ENCODE measurements at places on chromosomes 11 and 22.
A peak's percentile ranks its signal among the peaks of the same experiment; 100 is the strongest.

- no peak for DNase-seq
Measured at GRCh38 chr11:93477684-93478234, 65.4 kb downstream of the SMCO4 start.

- DNase-seq = peak; percentile 15
Measured at GRCh38 chr11:66883016-66883965, 26.4 kb downstream of the LRFN4 start.

GRCh38 chr11:19970944-19971343 is 189.3 kb downstream of the DBX1 start:
- DNase-seq = no peak

DNA sequence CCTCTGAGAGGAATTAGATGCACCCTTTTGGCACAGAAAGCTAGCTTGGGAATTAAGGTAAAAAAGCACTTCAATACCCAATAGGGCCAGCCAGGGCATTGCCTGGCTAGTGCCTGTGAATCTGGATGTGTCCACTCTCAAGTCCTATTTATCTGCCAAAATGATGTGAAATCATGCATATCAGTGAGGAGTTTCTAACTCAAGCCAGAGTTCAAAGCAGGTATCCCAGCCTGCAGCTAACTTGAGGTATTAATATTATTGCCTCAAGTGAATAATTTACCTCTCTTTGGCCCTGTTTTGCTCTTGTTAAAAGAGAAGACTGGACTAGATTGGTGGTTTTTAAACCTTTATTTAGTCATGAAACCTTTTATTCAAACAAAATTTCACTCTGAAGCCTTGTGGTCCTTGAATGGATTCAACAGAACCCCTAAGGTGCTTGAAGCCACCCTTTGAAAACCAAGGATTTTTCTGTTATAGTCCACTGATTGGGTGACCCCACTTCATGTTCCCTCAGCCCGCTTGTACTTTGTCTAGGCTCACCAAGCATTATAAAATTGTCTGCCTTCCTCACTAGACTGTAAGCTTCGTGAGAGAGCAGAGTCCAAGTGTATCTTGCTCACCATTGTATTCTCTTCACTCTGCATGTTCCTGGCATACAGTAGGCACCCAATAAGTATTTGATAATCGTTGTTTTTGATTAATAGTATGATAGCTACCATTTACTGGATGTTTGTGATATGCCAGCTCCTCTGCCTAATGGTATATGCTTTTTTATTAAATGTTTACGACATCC is 4.5 kb downstream of the RNF121 start:
- DNase-seq = no peak

- no peak for DNase-seq
Measured at GRCh38 chr11:131483453-131483852, 113.0 kb downstream of the NTM start.

DNA sequence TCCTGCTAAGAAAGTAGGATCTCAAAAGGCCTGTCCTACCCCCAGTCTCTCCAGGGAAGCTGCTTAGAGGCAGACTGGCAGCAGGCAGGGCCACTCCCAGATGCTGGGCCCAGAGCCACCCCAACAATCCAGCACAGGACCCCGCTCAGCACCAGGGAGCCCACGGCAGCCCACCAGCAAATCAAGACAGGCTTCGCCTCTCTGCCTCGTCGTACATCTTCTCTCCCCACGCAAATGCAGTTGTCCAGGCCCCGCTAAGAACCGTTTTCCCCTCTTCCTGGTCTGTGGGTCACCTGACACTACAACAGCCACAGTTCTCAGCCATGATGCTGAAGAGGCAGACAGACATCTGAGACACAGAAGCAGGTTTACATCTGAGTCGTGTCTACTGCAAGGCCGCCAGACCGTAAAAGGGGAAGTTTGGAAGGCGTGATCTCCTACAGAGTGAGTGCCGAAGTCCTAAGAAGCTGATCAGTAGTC is 51.1 kb downstream of the IGSF9B start:
- no peak for DNase-seq

- no peak for DNase-seq
Measured at GRCh38 chr11:66859686-66860448, 3.0 kb downstream of the LRFN4 start.

- DNase-seq = no peak
Measured at GRCh38 chr22:44175676-44176075, 5.0 kb upstream of the PARVG start.

GRCh38 chr11:69508974-69509373 is 27.5 kb downstream of the LINC01488 start:
- no peak for DNase-seq

- peak; percentile 76 for DNase-seq
Measured at GRCh38 chr11:128422576-128423370, 164.6 kb downstream of the ETS1 start.

Data from stimulated activated CD4-positive, alpha-beta T cell treated with anti-CD3 and anti-CD28 coated beads, Interleukin-1b, Interleukin-23, amount 100 ng/mL, for 1 hour (primary cell).